Effector memory CD4-positive, alpha-beta T cell (primary cell): ENCODE measurements at places on chromosomes 11 and 22.
A peak's percentile ranks its signal among the peaks of the same experiment; 100 is the strongest.

GRCh38 chr11:125603207-125603606 lies 10.6 kb downstream of the STT3A start:
- DNase-seq = no peak

- DNase-seq = no peak
Observed at GRCh38 chr11:116694349-116694725, 78.5 kb downstream of the BUD13 start.

DNA sequence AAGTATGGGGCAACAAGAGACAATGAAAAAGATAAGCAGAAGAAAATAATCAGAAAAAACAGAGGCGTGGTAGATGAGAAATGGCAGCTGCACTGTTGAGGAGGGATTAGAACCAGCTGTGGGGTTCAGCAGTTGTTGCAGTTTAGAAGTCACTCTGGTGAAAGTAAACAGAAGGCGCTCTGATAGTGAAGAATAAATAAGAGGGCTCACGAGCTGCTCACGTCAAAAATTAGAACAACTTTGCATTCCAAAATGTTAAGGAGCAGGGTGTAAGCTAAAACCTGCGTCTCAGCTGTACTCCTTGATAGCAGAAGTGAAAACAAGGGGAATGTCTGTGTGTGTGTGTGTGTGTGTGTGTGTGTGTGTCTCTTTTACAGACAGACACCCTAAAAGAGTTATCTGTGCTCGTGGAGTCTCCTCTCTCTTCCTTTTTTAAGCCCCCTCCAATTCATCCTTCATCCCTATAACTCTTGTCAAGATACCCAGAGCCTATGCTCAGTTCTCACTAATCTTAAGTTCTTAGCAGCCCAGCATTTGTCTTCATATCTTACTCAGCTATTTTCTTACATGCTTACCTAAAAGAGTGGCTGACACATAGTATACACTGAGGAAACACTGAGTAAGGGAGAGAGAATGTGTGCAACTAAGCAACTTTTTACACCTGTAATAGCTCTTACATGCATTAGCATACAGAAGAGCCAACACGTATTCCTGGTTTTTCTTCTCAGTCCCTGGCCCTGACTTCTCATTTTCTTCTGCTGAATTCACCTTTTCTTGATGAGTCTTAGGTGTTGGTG lies 8.9 kb downstream of the TTC17 start:
- DNase-seq = no peak

DNA sequence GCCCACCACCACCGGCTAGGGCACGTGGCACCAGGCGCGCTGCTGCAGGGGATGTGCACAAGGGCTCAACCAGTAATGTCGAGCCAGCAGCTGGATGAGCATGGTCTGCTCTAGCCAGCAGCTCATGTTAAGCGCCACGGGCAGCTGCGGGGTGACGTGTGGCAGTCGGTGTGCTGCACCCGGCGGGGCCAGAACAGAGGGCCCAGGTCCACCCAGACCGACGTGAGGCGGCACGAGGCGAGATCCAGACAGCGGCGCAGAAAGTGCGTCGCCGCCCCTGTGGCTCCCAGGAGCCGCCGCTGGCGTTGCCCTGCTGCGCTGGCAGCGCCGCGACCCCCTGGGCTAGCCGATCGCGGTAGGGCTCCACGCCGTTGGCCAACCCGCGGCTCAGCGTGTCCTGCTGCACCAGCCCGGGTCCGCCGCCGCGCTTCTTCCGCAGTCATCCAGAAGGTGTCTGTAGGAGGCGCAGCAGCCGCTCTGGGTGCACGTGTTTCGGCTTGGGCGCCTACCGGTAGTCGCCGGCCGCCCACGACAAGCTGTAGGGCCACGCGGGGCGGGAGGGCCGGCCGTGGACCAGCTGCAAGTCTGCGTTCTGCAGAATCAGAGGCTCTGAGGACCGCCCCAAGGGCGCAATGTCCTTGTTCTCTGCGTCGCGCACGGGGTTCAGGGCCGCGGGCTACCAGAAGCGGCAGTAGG lies 4.6 kb upstream of the GALR3 start:
- DNase-seq = peak; percentile 25

DNA sequence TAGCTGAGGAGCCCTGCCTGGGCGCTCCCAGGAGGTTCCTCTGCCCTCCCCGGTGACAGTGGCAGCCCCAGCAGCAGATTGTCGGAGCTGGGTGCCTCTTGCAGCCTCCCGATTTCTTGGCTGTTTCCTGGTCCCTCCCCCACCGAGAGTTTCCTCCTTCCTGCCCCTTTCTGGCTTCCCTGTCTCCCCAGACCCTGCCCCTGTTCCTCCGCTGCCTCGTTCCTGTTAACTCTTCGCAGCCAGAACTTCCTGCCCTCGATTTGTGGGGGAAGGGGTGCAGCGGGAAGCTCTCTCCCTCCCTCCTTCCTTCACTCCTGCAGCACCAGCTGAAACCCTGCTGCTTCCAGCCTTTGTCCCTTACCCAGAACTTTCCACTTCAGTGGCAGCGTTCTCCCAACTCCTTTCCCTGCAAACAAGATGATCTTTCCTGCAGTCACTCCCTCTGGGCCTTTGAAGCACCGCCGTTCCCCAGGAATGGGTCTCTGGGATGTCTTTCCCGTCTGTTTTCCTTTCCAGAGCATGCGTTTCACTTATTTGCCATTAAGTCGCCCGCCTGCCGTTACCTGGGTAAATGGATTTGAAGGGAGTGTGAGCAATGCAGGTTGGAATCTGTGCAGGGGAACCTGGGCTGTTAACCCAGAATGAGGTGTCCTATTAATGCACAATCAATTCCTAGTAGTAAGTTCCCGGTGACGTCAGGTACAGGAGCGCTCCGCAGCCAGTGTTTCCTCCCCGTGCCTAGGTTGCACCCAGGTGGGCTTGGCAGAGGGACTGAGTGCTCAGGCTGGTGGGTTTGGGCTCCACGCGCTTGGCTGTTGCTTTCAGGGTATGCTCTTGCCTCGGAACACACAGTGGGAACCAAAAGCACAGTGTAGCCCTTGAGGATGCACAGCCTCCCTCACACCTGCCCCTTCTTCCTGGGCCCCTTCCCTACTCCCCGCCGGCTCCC lies 4.3 kb downstream of the GRK2 start:
- DNase-seq = no peak

- DNase-seq = no peak
Observed at GRCh38 chr22:48884324-48884723, 943.3 kb downstream of the BRD1 start.

DNA sequence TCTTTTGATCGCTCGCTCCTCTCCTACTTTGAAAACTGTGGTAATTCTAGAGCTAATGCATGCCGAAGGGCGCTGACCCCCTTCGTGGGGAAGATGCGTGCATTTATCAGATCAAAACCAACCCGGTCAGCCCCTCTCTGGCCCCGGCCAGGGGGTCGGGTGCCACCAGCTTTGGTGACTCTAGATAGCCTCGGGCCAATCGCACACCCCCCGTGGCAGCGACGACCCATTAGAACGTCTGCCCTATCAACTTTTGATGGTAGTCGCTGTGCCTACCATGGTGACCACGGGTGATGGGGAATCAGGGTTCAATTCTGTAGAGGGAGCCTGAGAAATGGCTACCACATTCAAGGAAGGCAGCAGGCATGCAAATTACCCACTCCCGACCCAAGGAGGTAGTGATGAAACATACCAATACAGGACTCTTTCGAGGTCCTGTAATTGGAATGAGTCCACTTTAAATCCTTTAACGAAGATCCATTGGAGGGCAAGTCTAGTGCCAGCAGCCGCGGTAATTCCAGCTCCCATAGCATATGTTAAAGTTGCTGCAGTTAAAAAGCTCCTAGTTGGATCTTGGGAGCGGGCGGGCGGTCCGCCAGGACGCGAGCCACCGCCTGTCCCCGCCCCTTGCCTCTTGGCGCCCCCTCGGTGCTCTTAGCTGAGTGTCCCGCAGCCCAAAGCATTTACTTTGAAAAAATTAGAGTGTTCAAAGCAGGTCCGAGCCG lies 3898.2 kb upstream of the OR11H1 start:
- no peak for DNase-seq

- no peak for DNase-seq
Observed at GRCh38 chr11:133619397-133619796, 87.1 kb upstream of the OPCML start.
